ENCODE measurements at places on chromosomes 7 and 10. TPM values are rescaled to one million over a fixed set of nuclear protein-coding genes. Genes with fewer than 3 reads are reported as not detected.

The PTPRZ1 gene
- not detected for total RNA-seq

The PRSS37 gene
- not detected for total RNA-seq

The FZD1 gene
- total RNA-seq = 0.13 TPM

The CPN1 gene
- not detected for total RNA-seq

Measured in activated T-helper 17 cell treated with anti-CD3 and anti-CD28 coated beads, Interleukin-2, amount 50 U/mL, for 72 hours (primary cell).